ENCODE measurements at places on chromosomes 5 and 9.

GRCh38 chr5:171845857-171846256 is 60.2 kb downstream of the SMIM23 start:
- no peak for DNase-seq

DNA sequence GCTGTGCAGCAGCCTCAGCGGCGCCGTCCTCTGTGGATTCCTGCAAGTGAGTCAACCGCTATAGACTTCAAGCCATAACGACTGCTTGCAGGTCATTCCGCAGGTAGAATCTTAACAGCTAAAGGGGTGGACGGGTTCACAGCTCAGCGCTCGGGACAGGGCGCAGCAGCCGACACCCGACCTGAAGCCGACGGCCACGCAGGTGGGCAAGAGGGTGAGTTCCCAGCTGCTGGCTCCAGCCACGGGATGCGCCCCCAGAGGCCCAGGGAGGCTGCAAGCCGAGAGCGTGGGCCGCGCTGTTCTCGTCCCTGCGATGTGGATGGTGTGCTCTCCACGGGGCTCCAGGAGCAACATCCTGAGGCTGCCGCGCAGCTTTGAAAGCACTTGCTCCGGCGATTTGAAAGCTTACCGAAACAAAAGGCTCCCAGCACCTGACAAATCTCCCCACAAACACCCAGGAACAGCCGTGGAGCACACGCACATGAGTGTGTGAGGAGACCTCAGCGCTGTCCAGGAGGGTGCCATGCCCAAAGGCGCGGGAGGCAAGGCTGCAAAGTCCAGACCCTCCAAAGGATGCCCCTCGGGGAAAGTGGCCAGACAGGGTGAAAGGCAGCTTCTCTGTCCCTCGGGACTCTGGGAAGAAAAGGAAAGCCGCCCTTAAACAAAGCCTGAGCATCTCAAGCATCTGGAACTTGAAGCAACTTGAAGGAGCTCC is 48.7 kb downstream of the EXD3 start:
- DNase-seq = no peak

DNA sequence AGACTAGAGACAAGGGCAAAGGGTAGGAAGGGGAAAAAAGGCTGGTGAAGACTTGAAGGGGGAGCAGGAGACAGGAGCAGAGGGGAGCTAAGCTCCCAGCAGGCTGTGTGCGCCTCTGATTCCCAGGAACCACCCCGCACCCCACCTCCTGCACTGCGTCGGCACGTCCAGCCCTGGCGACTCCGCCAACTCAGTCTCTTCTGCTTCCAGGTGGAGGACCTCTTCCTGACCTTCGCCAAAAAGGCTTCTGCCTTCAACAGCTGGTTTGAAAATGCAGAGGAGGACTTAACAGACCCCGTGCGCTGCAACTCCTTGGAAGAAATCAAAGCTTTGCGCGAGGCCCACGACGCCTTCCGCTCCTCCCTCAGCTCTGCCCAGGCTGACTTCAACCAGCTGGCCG is 30.5 kb downstream of the DYNC2I2 start:
- DNase-seq = no peak

GRCh38 chr5:41637869-41638268 is 127.5 kb upstream of the PLCXD3 start:
- no peak for DNase-seq

DNA sequence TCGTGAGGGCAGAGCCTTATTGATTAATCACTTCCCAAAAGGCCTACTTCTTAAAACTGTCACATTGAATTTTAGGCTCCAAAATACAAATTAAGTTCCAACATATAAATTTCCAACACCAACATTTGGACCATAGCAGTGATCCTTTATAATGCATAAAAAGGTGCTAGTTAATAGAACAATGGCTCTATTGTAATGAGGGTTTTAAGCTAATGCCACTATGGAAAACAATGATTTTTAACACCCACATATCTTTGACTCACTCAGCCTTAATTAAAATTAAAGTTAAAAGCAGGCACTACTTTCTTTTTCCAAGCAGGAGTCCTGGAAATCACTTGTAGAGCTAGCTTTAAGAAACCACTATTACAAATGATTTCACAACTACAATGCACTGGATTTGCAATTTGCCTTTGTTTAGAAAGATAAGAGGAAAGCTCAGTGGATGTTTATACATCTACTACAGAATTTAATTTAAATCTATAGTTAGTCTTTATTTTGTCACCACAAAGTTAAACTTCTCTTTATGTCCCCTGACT is 41.8 kb downstream of the DPYSL3 start:
- DNase-seq = no peak

DNA sequence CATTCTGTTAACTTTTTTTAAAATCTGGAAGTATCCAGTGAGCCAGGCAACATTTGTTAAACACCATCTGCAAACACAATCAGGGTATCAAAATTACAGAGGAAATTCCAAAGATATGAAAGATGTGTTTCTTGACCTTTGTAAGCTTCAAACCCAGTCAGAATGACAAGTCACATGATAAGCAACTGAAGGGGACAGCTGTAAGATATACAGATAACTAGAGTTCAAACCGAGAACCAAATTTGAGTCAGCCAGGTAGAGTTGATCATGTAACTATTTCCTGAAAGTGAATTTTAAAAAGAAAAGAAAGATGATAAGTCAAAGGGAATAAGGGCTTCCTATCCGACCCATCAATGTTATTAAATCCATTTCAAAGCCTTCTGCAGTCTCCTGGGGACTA is 196.2 kb downstream of the DEPDC1B start:
- no peak for DNase-seq

DNA sequence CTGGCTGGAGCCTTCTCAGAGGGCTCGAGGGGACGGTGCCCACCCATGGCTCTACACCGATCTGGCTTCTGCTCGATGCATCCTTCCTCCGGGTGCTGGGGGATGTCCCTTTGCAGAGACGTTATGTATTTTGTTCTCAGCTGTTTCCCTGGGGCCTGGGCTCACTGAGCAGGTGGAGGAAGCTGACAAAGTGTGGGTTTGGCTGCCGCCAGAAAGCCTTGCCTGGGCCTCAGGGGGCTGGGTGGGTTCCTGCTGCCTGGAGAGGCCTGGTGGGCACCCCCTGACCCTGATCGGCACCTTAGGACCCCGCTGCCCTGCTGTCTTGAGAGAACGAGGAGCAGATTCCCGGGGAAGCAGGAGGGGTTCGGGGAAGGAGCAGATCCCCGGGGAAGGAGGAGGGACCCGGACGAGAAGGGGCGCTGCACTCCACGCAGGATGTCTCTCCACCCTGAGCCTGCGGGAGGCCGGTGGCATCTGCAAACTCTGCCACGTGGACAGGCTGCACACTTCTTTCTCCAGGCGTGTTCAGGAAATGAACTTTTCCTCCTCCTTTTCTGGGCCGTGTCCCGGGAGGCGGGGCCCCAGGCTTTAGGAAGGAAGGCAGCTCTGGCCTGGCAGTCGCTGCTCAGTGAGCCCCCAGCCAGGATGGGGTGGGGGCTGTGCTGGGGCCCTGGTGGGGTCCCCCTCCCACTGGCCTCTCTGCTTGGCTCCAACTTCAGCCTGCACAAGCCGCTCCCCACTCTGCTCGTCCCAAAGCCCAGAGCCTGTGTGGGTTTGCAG is 148.9 kb downstream of the RXRA start:
- no peak for DNase-seq

DNA sequence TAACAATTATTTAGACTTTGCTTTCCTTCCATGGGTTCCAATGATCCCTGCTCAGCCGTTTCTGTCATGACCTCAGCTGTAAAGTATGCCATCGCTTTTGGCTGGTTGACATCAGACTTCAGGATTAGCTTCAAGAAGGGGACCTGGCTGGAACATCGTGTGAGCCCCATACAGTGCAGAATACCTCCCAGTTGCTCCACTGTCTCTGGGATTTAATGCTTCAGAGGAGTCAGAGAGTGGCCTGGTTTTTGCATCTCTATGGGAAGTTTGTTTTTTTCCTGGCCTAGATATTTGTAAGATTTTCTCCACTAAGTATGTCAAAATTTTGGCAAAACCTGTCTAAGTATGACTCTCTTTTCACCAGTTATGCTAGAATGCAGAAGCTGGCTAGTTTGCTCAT is 216.9 kb downstream of the GABBR2 start:
- no peak for DNase-seq

DNA sequence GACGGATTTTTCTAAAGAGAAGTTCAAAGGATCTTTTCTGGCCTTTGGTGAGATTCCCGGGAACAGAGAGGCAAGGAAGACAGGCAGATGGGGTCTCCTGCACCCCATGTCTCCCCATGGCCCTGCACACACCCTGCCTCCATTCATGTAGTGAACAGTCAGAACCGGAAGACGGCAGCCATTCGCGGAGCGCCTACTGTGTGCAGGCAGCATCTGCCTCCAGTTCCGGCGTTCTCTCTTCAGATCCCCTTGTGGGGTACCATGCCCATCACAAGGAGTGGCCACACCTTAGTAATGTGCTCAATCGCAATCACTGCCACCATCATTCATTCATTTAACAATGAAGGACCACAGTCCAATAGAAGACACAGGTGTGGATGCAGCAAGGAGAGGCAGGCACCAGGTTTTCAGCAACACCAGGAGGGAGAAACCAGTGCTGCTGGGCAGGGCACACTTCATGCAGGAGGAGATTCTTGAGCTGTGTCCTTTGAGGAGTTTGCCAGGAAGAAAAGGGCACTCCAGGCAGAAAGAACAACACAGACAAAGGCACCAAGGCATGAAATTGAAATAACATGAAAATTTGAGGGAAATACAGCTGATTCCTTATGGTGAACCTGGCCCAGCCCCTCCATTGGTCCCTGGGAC is 171.5 kb upstream of the PHYKPL start:
- DNase-seq = no peak

DNA sequence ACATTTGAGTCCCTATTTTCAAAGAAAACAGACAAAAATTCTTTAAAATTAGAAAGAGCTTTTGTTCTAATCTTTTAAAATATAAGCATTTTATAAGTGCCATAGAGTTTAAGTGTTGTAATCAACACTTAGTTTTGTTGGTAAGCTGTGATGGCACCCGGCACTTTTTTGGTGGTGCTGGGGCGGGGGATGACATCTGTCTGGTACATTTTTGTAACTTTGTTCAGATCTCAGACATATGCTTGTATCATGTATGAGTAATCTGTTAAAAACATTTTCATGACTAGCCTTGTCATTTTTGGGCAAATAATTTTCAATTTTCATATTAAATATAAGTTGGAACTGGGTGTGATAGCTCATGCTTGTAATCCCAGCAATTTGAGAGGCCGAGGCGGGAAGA is 51.7 kb downstream of the UBAP1 start:
- no peak for DNase-seq

GRCh38 chr9:6780690-6781089 is 22.9 kb downstream of the KDM4C start:
- no peak for DNase-seq

DNA sequence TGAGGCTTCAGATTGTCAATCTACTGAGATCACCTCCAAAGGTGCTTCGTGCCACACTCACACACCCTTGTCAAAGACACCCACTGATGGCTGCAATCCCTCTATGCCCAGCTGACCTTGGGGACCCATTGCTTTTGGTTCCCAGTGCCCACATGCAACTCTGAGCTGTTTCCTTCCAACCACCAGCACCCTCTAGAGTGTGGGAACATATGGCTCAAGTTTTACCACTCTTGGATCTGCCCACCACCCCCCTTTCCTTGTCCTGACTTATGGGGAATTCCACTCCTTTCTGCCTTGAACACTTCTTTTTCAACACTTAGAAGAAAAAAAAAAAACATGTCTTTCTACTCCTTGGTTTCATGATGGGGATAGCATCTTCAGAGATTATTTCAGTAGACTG is 360.2 kb downstream of the ENC1 start:
- DNase-seq = no peak

- DNase-seq = no peak
Measured at GRCh38 chr9:127184641-127185040, 62.2 kb upstream of the ANGPTL2 start.

DNA sequence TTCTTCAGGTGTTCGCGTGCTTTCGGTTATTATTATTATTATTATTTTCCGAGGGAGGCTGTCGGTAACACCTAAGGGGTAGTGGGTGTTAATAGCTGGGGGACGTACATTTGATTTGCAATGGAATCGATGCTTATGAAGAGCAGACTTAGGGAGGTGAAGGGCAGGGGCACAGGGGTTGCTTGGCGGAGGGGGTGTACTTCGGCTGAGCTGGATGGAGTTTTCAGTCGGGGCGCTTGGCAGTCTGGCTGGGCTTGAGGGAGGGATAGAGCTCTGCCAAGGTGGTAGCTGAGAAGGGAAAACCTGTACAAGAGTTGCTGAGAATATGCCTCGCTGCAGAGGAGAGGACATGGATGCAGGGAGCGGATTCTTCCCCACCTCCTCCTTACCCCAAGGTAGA is 617 bp upstream of the PTPRD start:
- DNase-seq = no peak

DNA sequence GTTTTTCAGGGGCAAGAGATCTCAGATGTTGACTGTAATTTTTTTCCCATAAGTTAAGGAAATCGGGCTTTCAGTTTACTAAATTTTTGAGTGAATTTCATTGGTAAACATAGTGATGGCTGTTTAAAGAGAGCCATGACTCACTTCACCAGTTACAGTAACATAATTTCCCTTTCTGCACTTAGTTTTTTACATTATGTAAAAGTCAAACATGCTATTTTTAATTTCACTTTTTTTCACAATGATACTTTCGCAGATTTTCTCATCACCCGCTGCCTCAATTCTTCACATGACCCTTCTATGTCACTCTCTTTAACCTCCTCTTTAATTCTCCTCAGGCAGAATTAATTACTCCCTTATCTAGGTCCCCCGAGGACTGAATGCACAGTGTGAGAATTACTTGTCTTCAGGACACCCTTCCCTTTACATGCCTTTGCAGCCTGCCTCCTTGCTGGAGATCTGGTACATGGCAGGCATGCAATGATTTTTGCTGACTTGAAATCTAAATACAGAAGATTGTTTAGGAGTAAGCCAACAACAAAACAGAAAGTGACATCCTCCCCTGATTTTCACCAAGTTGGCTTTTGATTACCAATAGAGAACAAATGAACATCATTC is 217.5 kb upstream of the S1PR3 start:
- no peak for DNase-seq

- DNase-seq = peak; percentile 43
Measured at GRCh38 chr5:64653766-64654560, 36.3 kb upstream of the SHISAL2B start.

- DNase-seq = no peak
Measured at GRCh38 chr9:122127396-122127798, 32.2 kb downstream of the NDUFA8 start.

GRCh38 chr5:100575815-100576214 is 40.6 kb downstream of the FAM174A start:
- DNase-seq = no peak

DNA sequence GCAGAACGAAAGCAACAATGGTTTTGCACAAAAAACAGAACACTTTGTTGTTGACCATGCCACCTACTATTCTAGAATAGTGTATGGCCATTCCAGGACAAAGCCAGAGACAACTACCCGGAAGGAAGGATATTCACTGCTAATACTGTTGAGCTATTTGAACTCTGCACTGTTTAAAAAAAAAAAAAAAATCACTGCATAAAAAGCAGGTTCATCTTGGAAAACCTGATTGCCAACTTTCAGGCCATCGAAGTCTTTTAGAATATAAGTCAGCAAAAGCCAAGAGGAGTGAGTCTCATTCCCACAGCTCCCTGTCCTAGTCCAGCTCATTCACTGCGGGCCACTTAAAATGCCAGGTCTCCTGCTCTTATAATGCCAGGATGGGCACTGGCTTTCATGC is 4.0 kb downstream of the ENC1 start:
- DNase-seq = no peak

GRCh38 chr5:132848270-132848669 is 17.8 kb upstream of the SHROOM1 start:
- no peak for DNase-seq
